ENCODE measurements at places on chromosomes 5 and 9.

DNA sequence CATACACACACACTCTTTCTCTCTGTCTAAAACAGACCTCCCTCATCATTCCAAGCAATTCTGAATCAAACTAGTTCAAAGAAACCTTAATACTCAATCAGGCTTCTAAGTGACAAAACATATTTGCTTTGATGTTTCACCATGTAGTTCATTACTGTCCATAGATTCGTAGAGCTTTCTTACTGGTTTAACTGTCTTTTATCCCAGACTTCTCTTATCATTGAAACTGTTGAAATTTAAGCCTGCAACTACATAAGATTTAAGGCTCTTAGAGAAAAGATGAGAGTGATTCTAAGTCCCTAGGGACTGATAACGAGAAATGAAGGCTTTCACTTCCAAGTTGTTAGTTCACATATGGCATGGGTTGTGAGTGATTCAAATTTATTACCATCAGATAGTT, 11.0 kb upstream of the PLAC8L1 start:
- no peak for DNase-seq

DNA sequence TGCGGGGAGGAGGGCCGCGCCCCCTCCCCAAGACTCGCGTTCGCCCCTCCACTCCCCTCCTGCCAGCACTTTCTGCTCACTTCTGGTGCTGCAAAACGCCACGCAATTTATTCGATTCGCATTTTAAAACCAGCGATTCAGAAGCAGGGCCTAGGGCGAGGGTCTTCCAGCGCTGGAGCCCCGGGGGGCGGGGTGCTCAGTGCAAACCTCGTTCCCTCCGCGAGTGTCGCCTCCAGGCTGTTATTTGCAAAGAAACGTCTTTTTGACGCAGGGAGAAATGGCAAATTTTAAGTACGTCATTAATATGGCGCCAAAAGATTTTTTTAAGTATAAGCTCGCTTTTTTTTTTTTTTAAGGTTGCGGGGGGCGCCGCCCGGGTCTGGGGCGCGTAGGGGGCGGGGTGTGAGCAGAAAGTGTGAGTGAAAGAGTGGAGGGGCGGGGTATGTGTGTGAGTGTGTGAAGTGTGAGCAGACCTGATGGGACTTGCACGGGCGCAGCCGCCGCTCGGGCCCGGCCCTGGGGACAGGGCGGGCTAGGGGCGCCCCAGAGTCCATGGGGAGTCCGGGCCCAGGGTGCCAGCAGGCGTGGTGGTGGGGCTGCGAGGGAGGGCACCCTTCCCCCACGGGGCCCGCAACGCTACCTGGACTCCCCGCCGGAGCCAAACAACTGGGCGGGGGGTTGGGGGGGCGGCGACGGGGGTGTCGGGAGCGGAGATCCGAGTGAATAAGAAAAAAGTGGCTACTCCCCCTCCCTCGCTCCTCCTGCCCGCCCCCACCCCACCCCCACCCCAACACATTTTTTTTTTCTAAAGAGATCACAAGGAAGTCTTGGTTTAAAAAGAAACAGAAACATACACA, at the start of gene JADE2:
Gene JADE2, plus strand, starts transcription at position 845 of the 857 bp plus-strand sequence. CDS start 10,188 bp downstream, outside the sequence.
- DNase-seq, result peak; percentile 72

- peak; percentile 8 for DNase-seq
Observed at GRCh38 chr5:159156426-159157238, 52.7 kb downstream of the RNF145 start.

- no peak for DNase-seq
Observed at GRCh38 chr5:75463726-75464125, 47.7 kb downstream of the CERT1 start.

- no peak for DNase-seq
Observed at GRCh38 chr5:97127727-97128126, 14.7 kb downstream of the LIX1 start.

DNA sequence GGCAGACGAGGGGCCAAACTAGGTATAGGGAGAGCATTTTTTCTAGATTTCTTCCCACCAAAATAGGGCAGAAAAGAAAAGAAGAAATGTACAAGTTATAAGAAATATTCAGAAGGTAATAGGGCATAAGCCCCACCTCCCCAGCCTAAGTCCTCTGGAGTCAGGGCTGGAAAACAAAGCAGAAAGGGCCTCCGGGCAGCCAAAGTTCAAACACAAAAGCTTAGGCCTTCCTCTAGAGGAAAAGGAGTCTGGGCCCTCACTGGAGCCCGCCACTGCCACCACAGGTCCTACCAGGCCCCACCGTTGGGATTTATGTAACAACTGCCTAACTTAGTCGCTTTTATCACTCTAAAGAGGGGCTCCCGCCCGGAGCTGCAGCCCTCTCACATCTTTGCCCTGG, 27.6 kb downstream of the TBC1D2 start:
- no peak for DNase-seq

Data from activated CD8-positive, alpha-beta memory T cell treated with anti-CD3 and anti-CD28 coated beads for 1 hour (primary cell).